ENCODE measurements at places on chromosomes 12 and 14.

GRCh38 chr12:81572411-81572810 lies 186.7 kb downstream of the PPFIA2 start:
- DNase-seq: no peak

DNA sequence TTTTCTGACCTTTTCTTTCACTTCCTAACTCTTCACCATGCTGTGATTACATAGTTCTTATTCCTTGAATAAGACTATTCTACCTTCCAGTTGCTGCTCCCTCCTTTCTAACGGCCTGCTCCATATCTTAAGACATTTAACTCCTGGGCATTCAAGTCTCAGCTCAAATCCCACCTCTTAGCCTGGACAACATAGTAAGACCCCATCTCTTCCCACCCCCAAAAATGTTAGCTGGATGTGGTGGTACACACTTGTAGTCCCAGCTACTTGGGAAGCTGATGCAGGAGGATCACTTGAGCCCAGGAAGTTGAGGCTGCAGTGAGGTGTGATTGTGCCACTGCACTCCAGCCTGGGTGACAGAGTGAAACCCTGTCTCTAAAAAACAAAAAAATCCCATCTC lies 10.9 kb downstream of the ERG28 start:
- DNase-seq: no peak

DNA sequence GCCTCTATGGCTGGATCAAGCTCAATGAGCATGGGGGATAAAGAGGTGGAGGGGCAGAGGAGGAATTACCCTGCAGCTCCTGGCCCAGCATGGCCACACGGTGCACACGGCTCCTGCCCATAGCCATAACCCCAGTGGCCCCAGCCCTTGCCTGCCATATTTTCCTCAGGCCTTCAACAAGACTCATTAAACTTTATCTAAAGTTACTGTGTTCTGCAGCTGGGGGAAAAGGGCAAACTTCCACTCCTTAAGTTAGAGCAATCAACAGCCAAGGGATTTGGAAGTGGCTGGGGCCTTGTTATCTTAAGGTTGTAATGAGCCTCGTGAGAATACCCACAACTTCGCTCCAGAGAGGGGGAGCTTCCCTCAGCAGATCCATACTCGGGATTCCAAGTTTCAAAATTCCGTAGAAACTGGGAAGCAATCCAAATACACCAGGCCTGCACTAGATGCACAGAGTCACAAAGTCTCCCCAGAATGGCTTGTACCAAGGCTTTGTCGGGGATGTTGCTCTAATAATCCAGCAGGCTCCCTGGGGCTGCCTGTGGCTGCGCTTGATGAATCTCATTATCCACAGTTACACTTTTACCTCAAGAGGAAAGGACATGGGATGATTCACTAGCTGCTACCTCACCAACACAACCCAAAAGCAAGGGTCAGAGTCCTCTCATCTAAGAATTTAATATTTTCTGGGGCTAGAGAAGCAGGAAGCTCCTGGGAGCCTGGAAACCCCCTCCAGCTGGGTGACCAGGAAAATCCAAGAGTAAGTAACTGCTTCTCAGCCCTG lies 13.0 kb upstream of the OR6J1 start:
- no peak for DNase-seq

DNA sequence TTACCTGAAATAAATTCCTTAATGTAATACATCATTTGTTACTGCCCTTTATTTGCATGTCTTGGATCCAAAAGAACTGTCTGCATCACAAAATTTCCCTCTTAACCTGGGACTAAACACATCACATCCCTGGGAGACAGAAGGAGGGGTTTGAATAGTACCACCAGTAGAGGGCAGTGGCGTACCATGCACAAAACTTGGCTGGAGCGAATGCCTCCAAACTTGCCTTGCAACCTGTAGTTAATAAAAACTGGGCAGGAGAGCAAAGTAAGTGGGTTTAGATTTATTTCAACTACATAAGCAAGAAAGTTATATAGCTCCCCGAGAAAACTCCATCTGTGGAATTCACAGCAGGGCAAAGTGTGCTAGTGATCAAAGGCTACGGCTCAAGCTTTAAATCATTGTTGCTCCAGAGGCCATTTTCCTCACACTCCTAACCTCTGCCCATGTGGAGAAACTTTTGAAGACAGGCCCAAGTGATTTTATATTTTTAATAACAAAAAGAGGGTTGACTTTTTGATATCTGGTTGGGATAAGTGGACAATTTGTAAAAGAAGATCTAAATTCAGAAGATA lies 1176.7 kb upstream of the SEL1L start:
- DNase-seq: no peak

GRCh38 chr14:65476942-65477318 lies 64.4 kb downstream of the FUT8 start:
- no peak for DNase-seq

GRCh38 chr14:104440297-104440956 lies 139.1 kb upstream of the C14orf180 start:
- no peak for DNase-seq

- no peak for DNase-seq
These were observed 296.5 kb downstream of the GALC start for GRCh38 chr14:87696485-87696884.

DNA sequence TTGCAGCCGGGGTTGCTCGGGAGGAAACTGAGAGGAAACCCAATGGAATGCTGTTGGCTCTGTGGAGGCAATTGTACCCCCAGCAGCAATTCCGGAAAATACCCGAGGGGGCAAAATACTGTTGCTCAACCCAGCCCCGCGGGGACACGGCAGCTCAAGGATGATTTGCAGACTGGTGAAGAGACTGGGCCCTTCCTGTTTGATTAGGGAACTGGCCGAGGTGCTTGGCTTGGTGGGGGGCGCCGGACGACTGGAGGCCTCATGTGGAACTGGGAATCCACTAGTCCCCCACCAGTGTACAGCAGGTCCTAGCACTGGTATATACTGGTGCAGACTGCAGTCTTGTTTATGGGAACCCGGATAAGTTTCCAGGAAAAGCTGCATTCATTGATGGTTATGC lies 10.3 kb upstream of the RNASE12 start:
- no peak for DNase-seq

GRCh38 chr12:129657179-129657578 lies 246.6 kb downstream of the TMEM132D start:
- no peak for DNase-seq

- DNase-seq: peak; percentile 97
These were observed 27.9 kb downstream of the ACTN1 start for GRCh38 chr14:68951035-68951797.

DNA sequence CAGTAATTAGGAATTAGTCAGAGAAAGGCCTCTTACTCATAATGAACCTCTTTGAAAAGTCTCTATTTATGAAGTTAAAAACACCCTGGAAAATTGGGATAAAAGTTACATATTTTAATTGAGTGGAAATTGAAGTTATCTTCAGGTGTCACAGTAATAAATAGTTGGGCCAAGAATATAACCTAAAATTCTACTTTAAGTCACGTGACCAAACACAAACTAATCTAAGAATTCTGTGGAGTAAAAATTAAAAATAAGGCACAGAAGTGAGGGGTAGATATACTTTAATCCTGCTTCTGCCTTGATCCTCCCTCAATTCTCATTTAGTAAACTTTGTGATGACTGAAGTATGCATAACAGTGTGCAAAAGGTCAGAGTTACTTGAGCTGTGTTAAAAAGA lies 226.4 kb downstream of the NAV3 start:
- DNase-seq: no peak

- DNase-seq: no peak
These were observed 313.7 kb upstream of the DCN start for GRCh38 chr12:91496337-91496736.

DNA sequence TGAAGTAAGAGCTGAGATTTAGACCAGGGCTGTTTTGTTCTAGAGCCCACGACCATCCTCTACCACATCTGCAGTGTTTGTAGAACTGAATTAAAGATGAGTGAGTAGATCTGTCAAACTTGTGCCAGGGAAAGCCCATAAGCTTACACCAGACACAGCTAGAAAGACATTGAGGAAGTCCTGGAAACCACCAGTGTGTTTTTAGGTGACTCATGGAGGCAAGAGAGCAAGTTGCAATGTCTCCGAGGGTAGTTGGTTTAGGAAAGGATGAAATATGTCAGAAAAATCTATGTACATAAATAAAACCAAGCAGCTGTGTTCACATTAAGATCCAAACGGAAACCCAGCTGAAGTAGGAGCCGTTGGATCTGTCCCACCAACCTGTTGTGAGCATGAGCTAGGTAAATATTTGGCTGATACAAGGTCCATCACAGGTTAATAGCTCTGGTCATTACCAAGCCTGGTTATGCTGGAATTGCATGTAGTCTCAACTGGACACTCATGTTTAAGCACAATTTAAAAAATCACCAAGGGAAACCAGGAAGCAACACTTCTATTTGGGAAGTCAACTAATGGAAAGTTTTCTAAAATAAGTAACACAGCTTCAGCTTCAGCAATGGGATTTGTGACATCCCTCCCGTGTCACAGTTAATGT lies 49.9 kb upstream of the PLEKHG3 start:
- no peak for DNase-seq

DNA sequence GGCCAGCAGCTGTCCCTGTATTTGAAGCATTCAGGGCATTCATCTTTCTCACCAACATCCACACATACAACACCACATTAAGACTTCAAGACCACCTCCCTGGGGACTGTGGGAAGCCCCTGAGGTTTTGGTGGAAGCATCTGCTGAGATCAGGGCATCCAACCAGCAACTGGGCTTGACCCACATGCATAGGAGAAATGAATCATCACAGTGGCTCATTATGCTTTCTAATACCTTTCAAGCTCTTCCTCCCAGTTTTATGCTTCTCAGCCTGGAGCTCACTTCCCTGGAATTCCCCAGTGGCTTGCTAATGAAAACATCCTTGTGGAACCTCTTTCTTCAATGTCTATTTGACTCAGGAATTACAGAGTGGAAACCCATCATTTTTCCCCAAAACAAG lies 21.4 kb upstream of the CMKLR1 start:
- DNase-seq: no peak

- no peak for DNase-seq
These were observed 352.2 kb upstream of the KITLG start for GRCh38 chr12:88932457-88932856.

DNA sequence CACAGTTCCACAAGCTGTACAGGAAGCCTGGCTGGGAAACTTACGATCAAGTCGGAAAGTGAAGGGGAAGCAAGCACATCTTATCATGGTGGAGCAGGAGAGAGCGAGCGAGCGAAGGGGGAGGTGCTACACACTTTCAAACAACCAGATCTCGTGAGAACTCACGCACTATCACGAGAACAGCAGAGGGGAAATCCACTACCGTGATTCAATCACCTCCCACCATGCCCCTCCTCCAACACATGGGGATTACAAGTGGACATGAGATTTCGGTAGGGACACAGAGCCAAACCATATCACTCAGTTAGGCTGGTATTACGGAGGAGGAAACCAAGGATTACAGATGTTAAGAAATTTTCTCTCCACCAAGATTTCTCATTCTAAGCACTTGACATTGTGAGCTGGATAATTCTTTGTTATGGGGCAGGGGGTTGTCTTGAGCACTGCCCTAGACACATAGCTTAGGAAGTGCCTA lies 262.0 kb upstream of the G2E3 start:
- DNase-seq: no peak

DNA sequence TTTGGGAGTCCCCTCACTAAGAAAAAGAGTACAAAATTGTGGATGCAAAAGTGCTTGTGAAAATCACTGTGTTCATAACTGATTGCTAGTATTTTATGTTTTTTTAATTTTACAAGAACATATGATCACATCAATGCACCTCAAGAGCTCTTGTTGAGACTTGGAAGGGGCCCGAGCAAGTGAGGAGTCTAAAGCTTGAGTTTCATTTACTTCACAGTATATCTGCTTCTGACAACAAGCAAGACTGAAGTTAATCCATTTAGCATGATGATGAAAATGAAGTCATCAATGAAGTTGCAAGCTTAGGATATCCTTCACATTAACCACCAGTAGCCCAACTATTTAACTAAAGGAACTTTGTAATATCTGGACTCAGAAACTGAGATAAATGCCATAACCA lies 182.5 kb upstream of the DIO2 start:
- no peak for DNase-seq

- no peak for DNase-seq
These were observed 288.4 kb downstream of the GXYLT1 start for GRCh38 chr12:41856228-41856627.

DNA sequence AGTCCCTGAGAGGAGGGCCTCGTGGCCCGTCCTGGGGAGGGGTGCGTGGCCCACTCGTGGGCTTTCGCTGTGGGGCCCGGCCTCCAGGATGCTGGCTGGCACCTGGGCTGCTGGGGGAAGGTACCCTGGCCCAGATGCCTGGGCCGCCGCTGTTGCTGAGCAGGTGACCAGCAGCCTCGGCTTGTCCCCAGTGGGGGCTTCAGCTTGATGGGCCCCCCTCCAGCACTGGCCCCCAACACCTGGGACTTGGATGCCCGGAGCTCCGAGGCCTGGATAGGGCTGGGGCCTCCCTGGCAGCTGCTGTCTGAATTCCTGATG lies 10.8 kb downstream of the KIF26A start:
- no peak for DNase-seq

DNA sequence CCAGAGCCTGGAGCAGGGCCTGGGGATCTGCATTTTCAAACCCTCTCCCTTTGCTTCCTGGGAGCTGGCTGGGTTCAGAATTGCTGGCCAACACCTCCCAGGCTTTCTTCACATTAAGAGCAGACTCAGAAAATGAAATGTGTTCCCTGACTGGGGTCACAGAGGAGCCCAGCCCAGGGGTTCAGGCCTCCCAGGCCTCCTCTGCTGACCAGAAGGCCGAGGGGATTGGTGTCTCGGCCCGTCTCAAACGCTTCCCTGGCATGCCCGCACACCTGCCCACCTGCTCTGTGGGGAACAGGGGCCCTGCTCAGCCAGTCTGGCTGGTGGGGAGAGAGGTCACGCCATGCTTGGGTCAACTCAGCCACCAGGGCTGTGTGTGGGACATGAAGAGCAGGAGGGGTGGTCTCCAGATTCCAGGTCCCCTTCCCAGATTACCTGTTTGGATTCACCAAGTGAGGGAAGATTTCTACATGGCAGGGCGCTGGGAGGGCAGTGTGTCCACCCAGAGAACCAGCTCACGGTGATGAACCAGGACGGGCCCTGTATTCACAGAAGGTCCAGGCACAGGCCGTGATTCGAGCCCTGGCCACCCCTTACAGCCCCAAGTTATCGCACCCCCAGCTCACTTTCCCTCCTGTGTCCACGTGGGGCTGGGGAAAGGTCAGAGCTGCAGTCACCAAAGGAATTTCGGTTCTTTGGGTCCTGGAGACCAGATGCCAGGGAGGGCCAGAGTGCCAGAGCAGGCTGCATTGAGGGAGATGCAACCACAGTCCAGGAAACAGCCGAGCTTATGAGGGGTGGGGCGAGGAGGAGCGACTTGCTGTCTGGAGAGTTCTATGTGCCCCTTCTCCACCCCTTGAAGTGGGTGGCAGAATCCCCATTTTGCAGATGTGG lies 55.2 kb upstream of the RIN3 start:
- DNase-seq: peak; percentile 65

GRCh38 chr14:104576232-104576969 lies 3.2 kb upstream of the C14orf180 start:
- no peak for DNase-seq

- no peak for DNase-seq
These were observed 32.5 kb downstream of the PPFIA2 start for GRCh38 chr12:81726634-81727033.

All from posterior vena cava (tissue), 2 donors.